ENCODE measurements at places on chromosomes 5 and 9.

- no peak for DNase-seq
These were observed 30.0 kb downstream of the RAPGEF1 start for GRCh38 chr9:131709771-131710431.

DNA sequence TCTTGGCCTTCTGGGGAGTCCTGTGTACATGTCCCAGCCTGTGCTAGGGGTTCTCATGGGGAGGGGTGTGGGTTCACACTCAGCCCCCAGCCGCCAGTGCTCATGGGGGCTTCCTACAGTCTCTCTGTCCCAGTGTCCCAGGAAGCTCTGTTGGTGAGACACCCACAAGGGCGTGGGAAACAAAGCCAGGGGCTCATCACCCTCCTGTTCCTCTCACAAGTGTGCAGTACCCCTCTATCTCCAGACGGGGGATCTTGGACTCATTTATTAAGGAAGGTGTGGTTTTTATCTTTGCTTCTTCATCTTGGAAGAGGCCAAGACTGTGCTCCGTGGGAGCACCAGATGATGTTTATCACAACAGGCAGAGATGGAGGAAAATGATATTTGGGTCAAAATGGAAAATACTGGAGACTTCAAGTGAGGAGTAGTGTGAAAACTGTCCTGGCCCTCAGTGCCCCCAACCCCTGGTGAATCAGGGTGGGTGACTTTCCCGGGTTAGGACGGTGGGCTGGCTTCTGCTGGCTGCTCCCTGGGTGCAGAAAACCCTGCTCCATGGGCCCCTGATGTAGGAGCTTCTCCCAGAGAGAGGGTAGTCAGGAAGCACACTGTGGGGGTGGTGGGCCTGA is 15.2 kb downstream of the TMEM171 start:
- DNase-seq = peak; percentile 31

DNA sequence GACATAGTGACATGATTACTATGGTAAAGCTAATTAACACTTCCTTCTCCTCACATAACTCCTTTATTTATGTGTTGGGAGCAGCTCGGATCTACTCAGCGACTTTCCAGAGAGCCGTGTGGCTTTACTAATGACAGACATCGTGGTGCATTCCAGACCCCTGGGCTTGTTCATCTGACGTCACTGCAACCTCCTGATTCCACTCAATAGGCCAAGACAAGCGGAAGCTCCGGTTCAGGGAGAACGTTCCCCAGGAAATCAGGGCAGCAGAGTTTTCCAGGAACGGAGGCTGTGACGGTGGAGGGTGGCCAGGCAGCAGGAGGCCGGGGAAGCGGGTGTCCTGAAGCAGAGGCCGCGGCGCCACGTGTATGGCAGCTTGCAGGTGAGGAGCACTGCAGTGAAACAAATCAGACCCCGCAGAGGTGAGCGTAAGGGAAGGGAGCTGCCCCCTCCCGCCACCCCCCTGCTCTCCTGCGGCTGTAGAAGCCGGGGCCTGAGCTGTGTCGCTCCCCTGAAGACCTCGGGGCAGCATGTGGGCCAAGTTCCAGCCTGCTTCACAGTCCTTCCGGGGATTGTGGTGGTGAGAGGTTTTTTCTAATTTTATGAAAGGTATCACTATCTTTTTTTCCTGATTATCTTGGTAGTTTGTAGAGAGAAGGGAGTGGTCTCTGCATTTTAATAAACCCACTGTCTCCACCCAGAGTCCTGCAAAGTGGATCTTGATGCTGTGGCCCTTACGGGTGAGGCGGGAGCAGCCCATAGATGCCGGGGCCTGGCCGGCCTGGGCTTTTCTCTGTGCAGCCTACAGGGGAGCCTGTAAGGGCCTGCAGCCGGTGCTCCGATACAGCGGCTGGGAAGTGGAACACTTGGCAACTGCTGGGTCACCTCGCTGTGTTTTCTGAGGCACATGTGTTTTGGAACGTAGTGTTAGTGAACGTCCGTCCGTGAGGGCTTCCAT is 220.4 kb upstream of the IRX4 start:
- DNase-seq = no peak

GRCh38 chr9:100084734-100085133 is 14.1 kb downstream of the ERP44 start:
- no peak for DNase-seq

DNA sequence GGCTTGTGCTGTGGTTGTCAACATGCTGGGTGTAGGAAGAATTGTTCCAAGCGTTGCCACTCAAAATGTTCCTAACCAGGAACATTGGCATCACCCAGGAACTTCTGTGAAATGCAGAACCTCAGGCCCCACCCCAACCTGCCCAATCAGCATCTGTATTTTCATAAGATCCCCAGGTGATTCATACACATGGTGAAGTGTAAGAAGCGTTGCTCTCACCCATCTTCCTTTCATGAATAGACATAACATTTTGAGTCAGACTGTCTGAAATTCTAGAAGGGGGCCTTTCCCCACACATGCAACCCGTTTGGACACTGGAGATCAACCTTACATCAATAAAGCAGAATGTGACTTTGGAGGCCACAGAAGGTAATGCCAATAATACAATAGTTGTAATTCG is 9.3 kb upstream of the AFAP1L1 start:
- DNase-seq = no peak

DNA sequence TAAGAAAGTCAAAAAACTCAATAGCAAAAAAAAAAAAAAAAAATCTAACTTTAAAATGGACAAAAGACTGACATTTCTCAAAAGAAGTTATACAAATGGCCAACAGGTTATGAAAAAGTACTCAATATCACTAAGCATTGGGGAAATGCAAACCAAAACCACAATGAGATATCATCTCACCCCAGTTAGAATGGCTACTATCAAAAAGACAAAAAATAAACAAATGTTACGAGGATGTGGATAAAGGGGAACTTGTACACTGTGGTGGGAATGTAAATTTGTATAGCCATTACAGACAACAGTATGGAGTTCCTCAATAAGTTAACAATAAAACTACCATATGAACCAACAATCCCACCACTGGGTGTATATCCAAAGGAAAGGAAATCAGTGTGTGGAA is 37.2 kb downstream of the ENC1 start:
- DNase-seq = no peak

- DNase-seq = no peak
These were observed 10.4 kb downstream of the LRRC8A start for GRCh38 chr9:128892221-128892921.

- DNase-seq = no peak
These were observed 1.3 kb downstream of the TCF7 start for GRCh38 chr5:134115806-134116175.

GRCh38 chr9:123003466-123003865 is 30.0 kb upstream of the GPR21 start:
- no peak for DNase-seq

GRCh38 chr5:133285583-133286021 is 233.8 kb downstream of the HSPA4 start:
- DNase-seq = no peak

- DNase-seq = no peak
These were observed 51.3 kb upstream of the SLC30A5 start for GRCh38 chr5:69042500-69042899.

Measured in WTC11 (cell line).